ENCODE measurements at places on chromosomes 4 and X.

GRCh38 chrX:133640161-133641015, 225.1 kb upstream of the GPC4 start:
- no peak for DNase-seq

DNA sequence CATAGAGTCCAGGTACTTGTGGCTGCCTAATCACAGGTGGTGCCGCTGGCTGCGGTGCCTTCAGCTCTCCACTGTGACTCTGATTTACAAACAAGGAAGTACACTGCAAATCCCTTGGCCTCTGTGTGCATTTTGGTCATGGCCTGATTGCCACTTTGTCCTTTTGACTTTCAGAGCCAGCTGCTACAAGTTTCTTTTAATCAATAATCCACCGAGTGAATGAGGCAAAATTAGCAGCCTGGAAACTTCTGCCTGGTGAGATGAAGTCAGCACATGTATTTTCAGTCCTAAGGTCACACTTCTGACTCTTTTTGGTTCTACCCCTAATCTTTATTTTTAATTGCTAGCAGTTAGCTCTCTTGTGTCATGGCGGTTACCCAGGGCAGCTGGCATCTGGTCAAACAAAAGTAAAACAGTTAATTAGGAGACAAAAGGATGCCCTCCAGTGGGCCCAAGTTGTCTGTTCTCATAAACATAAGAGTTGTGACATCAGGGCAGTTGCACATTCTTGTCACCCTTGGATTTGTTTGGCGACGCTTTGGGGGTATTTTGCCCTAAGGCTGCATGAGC, 62.3 kb upstream of the LNX1 start:
- no peak for DNase-seq

GRCh38 chrX:9184211-9184610, 150.3 kb upstream of the FAM9B start:
- DNase-seq, result no peak

GRCh38 chr4:102869569-102870197, 891 bp downstream of the CISD2 start:
- no peak for DNase-seq

All from activated CD8-positive, alpha-beta T cell treated with anti-CD3 and anti-CD28 coated beads, Interleukin-2, amount 10 ng/mL, durations not matched to agents 7 days and 5 days (primary cell).